ENCODE measurements at places on chromosomes 3 and 15.
A peak's percentile ranks its signal among the peaks of the same experiment; 100 is the strongest.

DNA sequence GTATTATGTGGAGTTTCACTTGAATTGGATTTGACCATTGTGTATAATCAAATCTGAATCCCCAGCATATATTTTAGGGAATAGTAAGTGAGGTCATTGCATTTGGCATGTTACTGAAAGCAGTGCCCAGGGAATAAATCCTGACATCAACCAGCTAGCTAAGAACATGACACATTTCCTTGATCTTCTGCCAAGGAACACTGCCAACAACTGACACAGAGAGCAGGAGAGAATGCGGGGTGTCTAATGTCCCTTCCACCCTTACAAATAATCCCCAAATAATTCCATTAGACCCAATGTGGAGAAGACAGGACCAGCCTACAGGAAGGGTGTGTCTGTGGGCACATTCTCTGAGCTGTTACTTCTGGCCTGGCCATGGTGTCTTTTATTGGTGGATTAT, 30.6 kb upstream of the UBE3A start:
- DNase-seq, result no peak

DNA sequence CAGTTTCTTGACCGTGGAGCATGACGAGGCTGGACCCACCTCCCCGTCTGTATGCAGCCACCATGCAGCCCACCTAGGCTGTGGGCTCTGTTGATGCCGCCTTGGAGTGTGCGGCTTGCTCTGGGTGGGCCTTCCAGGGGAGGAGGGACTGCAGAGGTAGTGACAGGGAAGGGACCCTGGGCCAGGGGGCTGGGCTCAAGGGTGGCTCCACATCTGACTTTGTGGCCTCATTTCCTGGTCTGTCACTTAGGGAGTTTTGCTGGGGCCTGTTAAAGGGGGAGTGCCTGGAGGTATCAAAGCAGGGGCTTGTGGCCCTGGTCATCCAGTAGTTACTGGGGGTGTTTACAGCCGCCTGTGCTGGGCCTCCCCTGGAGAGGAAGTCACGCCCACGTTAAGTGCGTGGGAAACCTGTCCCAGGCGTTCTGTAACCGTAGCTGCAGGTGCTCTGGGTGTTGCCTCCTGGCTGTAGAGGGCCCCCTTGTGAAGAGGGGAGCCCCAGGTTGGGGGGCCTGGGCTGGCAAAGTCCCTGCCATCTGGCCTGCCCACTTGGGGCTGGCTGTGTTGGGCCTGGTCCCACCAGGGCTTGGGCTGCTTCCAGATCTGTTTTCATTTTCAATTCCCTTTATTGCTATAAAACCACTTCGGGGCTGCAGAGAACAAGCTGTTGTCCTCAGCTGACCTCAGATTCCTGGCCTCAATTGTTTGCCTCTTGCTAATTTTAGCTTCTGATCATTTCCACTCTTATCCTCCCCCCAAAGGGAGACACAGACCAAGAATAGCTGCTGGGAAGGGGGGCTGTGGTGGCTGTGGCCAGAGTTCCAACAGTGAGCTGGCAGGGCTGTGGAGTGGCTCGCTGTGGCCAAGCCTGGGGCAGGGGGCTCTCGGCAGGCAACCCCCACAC, 26.5 kb downstream of the KLF13 start:
- peak; percentile 48 for DNase-seq

- DNase-seq, result no peak
These were observed 97.2 kb downstream of the CLDN1 start for GRCh38 chr3:190224863-190225692.

DNA sequence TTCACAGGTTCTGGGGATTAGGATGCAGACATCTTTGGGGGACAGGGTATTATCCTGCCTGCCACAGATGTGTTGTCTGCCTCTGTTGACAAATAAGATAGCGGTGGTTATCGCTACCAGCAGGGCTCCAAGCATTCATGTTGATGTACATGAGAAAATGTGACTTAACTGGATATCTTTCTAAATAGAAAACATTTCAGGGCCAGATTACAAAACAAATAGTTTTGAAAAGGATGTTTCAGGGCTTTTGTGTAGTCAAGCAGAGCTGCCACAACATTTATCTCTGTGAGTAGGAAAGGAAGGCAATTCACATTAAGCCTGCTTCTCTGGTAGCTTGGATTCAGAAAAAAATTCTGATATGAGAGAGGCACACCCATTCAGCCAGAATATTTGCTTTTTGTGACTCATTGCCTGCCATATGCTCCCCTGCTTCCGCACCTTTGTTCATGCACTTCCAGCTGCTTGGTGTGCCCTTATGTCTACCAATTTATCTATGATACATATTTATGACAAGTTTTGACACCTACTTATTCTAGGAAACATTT, 22.8 kb downstream of the PLS1 start:
- no peak for DNase-seq

DNA sequence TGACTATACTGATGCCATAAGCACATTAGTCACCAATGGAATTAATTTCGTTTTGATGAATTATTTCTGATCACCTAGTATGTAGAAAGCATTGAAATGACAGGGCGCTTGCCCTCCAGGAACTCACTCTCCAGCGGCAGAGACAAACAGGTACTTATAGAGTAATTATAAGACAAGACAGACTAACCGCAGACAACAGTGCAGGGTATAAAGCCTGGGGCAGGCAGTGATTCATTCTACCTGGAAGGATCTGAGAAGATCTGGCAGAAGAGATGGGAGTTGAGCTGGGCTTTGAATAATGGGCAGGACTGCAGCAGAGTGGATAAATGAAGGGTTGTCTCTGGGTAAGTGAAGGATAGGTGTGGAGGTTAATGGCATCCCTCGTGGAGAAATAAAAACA, 331.8 kb downstream of the FGF12 start:
- DNase-seq, result no peak

GRCh38 chr3:185851046-185851445, 26.2 kb upstream of the IGF2BP2 start:
- no peak for DNase-seq

DNA sequence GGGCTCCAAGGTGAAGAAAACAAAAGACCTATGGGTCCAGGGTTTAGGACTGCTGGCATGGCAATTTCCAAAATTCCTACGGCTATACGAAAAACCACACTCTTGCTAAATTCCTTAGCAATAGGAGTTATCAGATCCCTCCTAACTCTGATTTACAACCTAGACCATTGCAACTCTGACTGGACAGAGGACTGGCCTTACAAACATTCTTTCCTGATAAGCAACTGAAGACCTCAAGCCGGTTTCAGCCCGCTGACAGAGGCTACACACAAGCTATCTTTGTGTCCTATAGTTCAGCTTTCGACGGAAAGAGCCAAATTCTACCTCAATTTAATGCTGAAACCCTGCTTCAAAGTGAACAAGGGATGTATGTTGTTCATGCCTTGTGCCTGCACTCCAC, 38.3 kb upstream of the AGBL1 start:
- no peak for DNase-seq
